ENCODE measurements at places on chromosomes 6 and 20.
A peak's percentile ranks its signal among the peaks of the same experiment; 100 is the strongest.

DNA sequence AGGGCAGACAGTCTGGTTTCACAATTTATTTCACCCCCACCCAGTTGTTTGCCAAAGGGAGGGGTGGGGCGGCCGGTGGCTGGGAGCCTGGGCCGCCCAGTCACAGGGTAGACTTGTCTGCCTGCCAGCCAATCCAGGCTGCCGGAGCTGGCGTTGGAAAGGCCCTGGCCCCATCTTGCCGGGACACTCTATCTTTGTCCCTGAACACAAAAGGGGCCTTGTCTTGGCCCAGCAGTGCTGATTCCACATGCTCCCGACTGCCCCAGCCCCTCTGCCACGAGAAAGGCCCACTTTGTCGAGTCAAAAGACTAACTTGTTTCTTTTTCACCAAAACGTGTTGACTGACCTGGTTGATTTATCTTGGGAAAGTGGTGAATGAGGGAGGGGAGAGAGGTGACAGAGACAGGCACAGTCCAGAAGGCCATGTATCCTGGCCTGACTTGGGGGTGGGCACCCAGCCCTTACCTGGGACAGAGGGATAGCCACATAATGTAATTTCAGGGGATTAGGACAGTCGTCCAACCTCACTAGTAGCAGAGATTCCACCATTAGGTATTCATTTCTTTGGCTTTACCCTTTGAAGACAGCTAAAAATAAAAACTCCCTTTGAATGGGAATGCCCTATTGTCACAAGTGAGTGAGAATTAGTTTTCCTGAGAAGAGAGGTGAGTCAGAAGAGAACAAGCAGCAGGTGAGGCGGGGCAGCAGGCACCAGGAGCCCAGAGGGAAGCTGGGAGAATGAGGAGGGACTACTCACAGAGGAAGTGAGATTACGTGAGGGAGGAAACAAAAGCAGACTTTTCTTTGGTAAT, 67.0 kb upstream of the SIRPA start:
- no peaks in the 10 kb centered on the region for H3K4me1 ChIP-seq
- no peak overlapping the region for H3K27ac ChIP-seq
- no peaks in the 10 kb centered on the region for H3K36me3 ChIP-seq
- DNase-seq = peak; percentile 64
- no peak overlapping the region for H3K4me3 ChIP-seq

GRCh38 chr6:44646355-44646754, 258.8 kb downstream of the CDC5L start:
- H3K27ac ChIP-seq = no peak overlapping the region
- H3K27me3 ChIP-seq = no peaks in the 10 kb centered on the region
- no peak for DNase-seq
- H3K36me3 ChIP-seq = no peaks in the 10 kb centered on the region
- H3K4me3 ChIP-seq = no peak overlapping the region

DNA sequence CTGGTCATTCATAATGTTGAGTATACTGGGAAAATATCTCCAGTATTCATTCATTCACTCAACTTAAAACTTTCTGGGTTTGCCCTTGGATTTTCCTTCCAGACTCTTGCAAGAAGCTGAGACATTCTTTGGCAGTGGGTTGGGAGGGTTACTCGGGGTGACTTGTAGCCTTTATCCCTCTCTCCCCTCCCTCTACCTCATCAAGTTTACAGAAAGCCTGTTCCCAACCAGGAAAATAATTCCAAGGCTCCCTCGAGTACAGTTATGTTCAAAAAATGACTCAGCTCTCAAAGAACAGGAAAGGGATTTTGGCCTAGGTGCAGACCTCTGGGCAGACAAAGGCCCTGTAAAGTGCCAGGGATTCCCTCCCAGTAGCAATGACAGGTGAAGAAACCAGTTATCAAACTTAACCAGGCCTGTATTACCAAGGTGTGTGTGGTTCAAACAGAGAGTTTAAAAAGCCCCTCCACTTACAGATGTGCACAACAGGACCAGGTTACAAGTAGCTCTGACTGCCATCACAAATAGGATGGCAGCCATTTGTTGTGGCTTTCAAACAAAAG, 22.2 kb downstream of the FKBP1A start:
- no peak for DNase-seq
- H3K27me3 ChIP-seq = no peaks in the 10 kb centered on the region
- H3K4me1 ChIP-seq = peaks cover 9% of the 10 kb centered on the region
- H3K4me3 ChIP-seq = no peak overlapping the region

DNA sequence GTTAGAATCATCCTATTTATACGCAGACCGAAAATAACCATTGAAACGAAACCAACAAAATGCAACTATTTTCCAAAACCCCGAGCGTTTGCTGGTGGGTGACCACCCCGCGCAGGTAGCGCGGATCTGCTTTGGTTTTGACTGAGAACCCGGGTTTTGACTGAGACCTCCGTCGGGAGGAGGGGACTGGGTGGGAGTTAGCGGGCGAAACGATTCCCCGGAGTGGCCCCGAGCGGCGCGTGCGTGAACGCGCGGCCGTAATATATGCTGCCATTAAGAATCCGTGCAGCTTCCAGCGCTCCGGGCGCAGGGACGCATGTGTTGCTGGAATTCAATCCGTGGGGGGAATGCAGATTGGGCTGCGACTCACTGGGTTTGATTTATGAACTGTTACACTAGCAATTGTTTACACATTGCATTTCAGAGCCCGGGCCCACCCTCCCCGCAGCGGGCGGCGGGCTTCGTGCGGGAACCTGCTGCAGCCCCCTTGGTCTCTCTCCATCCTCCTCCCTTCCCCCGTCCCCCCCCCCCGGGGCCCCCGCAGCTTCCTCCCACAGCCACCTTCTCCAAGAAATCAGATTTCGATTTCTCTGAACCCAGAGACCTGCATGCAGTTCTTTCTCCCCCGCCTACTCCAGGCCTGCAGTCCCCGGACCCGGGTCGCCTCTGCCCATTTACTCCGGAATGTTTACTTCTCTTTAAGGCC, 9.9 kb downstream of the NRN1 start:
- H3K4me3 ChIP-seq = peak overlapping the region; percentile 33
- no peak overlapping the region for H3K27ac ChIP-seq
- H3K36me3 ChIP-seq = no peaks in the 10 kb centered on the region
- no peaks in the 10 kb centered on the region for H3K4me1 ChIP-seq

DNA sequence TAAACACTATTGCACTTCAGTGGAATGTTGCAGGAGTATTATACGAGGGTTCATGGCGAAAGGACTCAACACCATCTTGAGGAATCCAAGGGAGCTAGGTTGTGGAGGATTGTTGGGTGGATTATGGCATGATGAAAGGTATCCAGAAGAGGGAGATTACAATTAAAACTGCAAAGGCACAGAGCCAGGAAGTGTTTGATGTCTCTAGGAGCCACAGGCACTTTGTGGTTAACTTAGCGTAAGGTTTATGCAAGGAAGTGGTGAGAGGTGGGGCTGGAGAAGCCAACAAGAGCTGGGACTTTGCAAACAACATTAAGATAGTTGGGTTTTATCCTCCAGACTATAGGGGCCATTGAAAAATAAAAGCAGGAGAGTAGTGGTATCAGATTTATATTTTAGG, 86.6 kb upstream of the TPD52L1 start:
- no peak for DNase-seq
- no peaks in the 10 kb centered on the region for H3K4me1 ChIP-seq
- no peak overlapping the region for H3K4me3 ChIP-seq
- no peaks in the 10 kb centered on the region for H3K27me3 ChIP-seq
- no peak overlapping the region for H3K27ac ChIP-seq

GRCh38 chr20:408843-409696, 971 bp downstream of the RBCK1 start:
- no peak for DNase-seq
- H3K4me1 ChIP-seq = peaks cover 14% of the 10 kb centered on the region
- peak overlapping the region; percentile 99 for H3K4me3 ChIP-seq

GRCh38 chr6:90231308-90231707, 65.3 kb downstream of the BACH2 start:
- H3K4me1 ChIP-seq = no peaks in the 10 kb centered on the region
- H3K27me3 ChIP-seq = no peaks in the 10 kb centered on the region
- DNase-seq = no peak
- no peak overlapping the region for H3K27ac ChIP-seq

DNA sequence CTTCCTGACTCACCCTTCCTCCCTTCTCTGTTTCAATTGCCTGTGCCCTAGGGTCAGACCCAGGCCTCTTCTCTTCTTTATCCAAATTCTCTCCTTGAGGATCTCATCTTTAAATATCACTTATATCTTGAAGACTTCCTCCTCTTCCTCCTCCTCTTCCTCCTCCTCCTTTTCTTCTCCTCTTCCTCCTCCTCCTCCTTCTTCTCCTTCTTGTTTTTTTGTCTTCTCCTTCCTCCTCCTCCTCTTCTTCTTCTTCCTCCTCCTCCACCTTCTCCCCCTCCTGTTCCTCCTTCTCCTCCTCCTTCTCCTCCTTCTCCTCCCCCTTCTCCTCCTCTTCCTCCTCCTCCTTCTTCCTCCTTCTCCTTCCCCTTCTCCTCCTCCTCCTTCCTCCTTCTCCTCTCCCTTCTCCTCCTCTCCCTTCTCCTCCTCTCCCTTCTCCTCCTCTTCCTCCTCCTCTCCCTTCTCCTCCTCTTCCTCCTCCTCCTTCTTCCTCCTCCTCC, 127.6 kb upstream of the AKIRIN2 start:
- no peak overlapping the region for H3K27ac ChIP-seq
- no peak for DNase-seq
- no peak overlapping the region for H3K4me3 ChIP-seq
- no peaks in the 10 kb centered on the region for H3K4me1 ChIP-seq
- H3K36me3 ChIP-seq = no peaks in the 10 kb centered on the region

GRCh38 chr20:53592992-53593465, 610 bp downstream of the ZNF217 start:
- peak overlapping the region; percentile 67 for H3K4me3 ChIP-seq
- H3K4me1 ChIP-seq = peaks cover 6% of the 10 kb centered on the region
- no peaks in the 10 kb centered on the region for H3K36me3 ChIP-seq
- H3K27me3 ChIP-seq = no peaks in the 10 kb centered on the region
- DNase-seq = peak; percentile 48

DNA sequence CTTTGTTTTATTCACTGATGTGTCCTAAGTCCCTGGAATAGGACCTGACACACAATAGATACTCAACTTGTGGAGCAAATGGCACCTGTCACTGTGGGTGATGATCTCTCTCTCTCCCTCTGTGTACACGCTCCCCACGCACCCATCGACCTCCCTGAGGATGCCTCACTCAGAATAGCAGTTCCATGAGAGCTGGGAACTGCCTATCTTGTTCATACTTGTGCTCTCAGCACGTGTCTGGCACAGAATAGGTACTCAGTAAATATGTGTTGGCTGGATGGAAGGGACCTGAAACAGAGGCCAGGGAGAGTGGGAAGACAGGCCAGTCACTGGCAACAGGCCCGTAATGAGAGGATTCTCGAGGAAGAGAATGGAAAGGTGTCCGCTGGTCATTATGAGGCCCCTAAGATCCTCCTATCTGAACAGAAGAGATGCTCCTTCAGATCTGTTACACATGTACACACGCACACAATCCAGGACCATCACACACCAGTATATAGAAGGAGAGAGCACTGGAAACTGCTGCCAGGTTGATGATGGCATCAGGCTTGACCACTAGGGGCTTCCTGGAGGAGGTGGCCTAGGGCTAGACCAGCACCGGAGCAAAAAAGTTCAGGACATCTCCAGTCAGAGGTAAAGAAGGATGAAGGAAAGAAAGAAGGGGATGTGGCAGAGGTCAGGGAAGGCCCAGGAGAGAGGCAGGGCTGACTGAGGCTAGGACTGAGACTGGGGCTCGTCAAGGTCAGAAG, 30.9 kb downstream of the VEGFA start:
- H3K36me3 ChIP-seq = no peaks in the 10 kb centered on the region
- H3K4me3 ChIP-seq = no peak overlapping the region
- DNase-seq = no peak
- H3K27me3 ChIP-seq = no peaks in the 10 kb centered on the region

DNA sequence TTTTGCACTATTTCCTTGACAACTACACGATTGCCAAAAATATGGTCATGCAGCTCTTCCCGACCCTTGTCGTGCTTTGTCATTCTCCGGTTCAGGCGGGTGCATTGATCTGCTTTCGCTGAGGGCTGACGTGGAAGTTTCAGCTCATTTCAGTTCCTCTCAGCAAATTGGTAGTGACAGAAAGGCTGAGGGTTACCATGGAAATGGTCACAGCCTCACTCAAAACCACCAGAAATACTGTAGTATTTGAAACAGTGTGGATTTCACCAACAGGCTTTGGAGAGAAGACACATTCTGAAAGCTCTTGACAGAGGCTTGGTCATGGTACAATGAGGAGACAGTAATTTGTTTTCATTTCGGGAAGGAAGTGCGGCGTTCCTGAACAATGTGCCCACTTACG, 99.7 kb upstream of the EXOC2 start:
- H3K36me3 ChIP-seq = no peaks in the 10 kb centered on the region
- no peak overlapping the region for H3K27ac ChIP-seq
- no peaks in the 10 kb centered on the region for H3K4me1 ChIP-seq
- H3K27me3 ChIP-seq = no peaks in the 10 kb centered on the region
- DNase-seq = no peak
